ENCODE measurements at places on chromosomes 6 and 20. TPM values are rescaled to one million over a fixed set of nuclear protein-coding genes. Genes with fewer than 3 reads are reported as not detected.
A peak's percentile ranks its signal among the peaks of the same experiment; 100 is the strongest.

DNA sequence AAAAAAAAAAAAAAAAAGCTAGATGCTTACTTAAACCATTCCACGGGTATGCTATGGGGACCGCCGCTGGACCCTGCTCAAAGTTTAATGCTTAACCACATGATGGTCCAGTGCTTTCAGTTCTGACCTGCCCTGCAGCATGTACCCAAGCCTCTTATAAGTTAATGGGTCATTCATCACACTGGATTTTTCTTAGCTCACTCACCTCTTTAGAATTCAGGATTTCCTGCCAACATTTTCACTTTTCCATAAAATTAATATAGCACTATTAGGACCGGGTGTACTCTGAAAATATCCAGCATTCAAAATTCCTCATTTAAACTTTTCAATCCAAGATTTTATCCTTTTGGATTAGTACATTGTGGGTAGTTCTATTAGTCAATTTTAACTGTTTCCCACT is 140.8 kb downstream of the ALDH8A1 start:
- no peaks in the 10 kb centered on the region for H3K27me3 ChIP-seq
- no peaks in the 10 kb centered on the region for H3K36me3 ChIP-seq
- H3K27ac ChIP-seq = no peak overlapping the region
- DNase-seq = no peak
- no peak overlapping the region for H3K4me3 ChIP-seq

DNA sequence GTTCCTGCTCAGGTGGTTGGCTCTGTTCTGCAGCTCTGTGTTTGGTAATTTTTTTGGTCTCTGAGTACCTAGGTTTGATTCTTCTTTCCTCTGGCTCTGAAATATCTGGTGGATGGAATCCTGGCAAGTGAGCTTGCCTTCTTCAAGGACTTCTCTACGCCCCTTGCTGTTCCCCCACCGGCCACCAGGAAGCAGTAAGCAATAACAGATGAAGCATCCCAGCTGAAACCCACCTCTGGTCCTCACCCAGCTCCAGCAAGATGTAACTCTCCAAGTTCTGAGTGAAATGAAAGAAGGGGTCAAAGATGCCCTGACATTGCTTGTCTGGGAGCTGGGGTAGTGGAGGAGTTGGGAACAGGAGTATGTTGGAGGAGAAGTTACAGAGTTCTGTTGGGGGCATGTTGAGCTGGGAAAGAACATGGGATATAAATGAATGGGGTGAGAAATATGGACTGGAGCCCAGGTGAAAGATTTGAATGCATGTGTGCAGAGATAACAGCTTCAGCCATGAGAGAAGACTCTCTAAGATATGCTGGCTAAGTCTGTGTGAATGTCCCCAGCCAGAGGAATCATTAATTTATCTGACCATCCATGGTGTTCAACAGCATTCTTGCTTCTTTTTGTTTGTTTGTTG is 51.3 kb upstream of the GLP1R start:
- peak; percentile 70 for DNase-seq
- no peaks in the 10 kb centered on the region for H3K27me3 ChIP-seq
- no peaks in the 10 kb centered on the region for H3K36me3 ChIP-seq
- no peak overlapping the region for H3K4me3 ChIP-seq

- H3K27ac ChIP-seq = no peak overlapping the region
- peaks cover 6% of the 10 kb centered on the region for H3K36me3 ChIP-seq
- H3K4me1 ChIP-seq = no peaks in the 10 kb centered on the region
- H3K4me3 ChIP-seq = no peak overlapping the region
- DNase-seq = no peak
Measured at GRCh38 chr6:121573481-121573880, 138.0 kb downstream of the GJA1 start.

GRCh38 chr6:167735084-167735950 is 91.4 kb upstream of the AFDN start:
- no peak for DNase-seq
- no peaks in the 10 kb centered on the region for H3K27me3 ChIP-seq
- H3K4me3 ChIP-seq = no peak overlapping the region
- H3K36me3 ChIP-seq = 0 out of 2 replicates have a peak, but pooled peaks cover 1% of the 10 kb centered on the region
- no peak overlapping the region for H3K27ac ChIP-seq

The ETV7 gene
- total RNA-seq = 0.94 TPM

The CDH22 gene
- not detected for total RNA-seq
